ENCODE measurements at places on chromosomes 7 and 10.

DNA sequence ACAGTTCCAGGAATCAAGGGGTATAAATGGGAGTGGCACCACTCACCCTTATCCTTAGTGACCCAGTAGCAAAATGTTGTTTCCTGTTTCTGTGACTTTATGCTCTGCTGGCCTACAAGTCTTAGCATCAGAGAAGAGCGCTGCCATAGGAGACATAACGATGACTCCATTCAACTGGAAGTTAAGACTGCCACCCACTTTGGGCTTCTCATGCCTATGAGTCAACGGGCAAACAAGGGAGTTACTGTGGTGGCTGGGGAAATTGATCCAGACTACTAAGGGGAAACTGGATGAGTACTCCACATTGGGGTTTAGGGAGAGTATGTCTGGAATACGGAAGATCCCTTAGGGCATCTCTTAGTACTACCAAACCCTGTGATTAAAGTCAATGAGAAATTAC is 40.6 kb upstream of the PIK3CG start:
- DNase-seq: no peak

DNA sequence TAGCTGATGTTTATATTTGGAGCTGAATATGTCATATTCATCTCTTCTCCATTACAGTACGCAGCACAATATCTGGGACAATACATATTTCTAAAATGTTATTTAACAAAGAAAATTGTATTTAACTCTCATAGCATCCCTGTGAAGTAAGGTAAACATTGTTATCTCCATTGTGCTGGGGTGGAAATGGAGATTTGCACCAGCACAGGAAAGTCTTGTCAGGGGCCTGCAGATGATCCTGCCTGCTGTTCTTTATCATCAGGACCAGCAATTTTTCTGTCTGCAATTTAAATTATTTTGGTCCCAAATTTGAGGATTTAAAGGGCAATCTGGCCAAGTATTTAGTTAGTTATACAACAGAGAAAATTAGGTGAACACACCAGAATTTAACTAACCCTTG is 144.4 kb downstream of the CPED1 start:
- DNase-seq: no peak

GRCh38 chr7:2821842-2822507 is 22.1 kb downstream of the GNA12 start:
- DNase-seq: no peak

- no peak for DNase-seq
Measured at GRCh38 chr10:32149252-32149955, 93.2 kb upstream of the KIF5B start.

DNA sequence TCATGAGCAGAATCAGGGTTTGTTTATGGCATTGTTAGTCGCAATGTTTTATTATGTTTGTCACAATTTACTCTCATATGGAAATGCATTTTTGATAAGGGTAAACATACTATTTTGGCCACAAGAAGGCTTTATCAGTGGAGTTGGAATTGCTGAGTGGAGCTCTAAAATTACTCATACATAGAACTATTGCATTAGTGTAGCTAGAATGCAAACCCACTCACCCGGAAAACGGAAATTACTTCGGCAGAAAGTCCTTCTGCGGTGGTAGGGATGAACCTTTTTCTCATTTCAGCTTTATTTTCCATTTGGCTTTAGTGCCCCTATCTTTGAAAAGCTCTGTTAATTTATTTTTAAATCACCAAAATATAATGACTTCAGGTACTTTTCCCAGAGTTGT is 42.8 kb upstream of the NPY start:
- DNase-seq: no peak

- DNase-seq: no peak
Measured at GRCh38 chr10:88108115-88108610, 244.7 kb downstream of the PTEN start.

GRCh38 chr10:11936389-11937152 is 106.0 kb downstream of the UPF2 start:
- no peak for DNase-seq

- no peak for DNase-seq
Measured at GRCh38 chr7:101816595-101817470, 593 bp upstream of the CUX1 start.

GRCh38 chr7:115631782-115632181 is 398.8 kb downstream of the TFEC start:
- no peak for DNase-seq

- DNase-seq: no peak
Measured at GRCh38 chr10:124693801-124694416, 50.3 kb downstream of the FAM53B start.

GRCh38 chr7:84363741-84364140 is 169.2 kb upstream of the SEMA3A start:
- no peak for DNase-seq

DNA sequence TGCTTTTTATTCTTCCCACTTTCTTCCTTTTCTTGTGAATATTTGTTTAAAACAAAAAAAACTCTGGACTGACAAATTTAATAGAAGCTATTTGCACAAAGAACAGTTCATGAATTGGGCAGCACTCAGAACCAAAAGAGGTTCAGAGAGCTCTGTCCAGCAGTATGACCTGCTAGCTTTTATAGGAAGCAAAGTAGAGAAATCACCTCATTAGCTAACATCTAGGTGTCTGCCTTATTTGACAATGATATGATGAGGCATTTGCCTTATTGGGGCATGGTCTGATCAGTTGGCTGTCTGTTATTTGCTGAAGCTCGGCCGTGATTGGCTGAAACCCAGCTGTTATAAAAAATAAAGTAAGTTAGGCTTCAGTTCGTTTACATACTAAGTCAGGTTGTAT is 819 bp upstream of the TRIM4 start:
- DNase-seq: no peak

GRCh38 chr7:41416208-41416595 is 286.7 kb downstream of the INHBA start:
- DNase-seq: no peak

GRCh38 chr10:103592186-103593021 is 98.9 kb downstream of the NEURL1 start:
- no peak for DNase-seq

GRCh38 chr10:35925493-35925892 is 283.4 kb upstream of the FZD8 start:
- no peak for DNase-seq

- no peak for DNase-seq
Measured at GRCh38 chr7:110881721-110882120, 209.2 kb upstream of the LRRN3 start.

DNA sequence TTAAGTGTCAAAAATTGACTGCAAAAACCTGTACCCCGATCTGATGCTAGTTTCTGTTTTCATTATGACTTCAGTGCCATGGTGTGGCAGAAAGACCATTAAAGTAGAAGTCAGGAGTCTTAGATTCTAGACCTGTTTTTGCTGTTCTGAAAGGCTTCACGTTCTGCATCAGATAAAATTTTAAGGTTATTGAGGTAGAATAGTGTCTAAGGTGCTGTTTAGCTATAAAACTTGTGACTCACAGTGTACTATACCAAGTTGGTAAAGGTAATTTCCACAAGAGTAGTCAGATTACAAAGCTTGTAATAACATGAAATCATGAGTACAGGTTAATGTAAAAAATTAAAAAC is 38.6 kb downstream of the ZNRF2 start:
- no peak for DNase-seq

DNA sequence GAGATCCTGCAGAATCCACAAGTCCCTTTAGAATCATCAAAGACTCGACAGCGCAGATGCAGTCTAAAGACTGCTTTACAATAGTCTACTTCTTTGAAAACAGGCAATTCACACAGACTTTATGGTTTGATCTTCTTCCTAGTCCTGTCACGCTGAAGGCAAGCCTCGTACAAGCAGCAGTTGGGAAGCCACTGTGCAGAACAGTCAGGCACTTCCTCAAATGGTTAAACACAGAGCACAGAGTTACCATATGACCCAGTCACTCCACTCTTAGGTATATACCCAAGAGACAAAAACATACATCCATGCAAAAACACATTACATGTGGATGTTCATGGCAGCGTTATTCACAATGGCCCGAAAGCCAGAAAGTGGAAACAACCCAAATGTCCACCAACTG is 41.4 kb downstream of the LRRC20 start:
- DNase-seq: no peak

GRCh38 chr7:93115796-93116195 is 2.0 kb downstream of the SAMD9 start:
- DNase-seq: no peak

All from DMS 273 treated with DMSO at 0.1 percent for 48 hours (cell line).